Effector memory CD8-positive, alpha-beta T cell (primary cell): ENCODE measurements at places on chromosomes 13 and 19.
A peak's percentile ranks its signal among the peaks of the same experiment; 100 is the strongest.

GRCh38 chr13:20105161-20105689 is 55.6 kb downstream of the GJA3 start:
- H3K4me1 ChIP-seq, result peaks cover 2% of the 10 kb centered on the region
- no peak overlapping the region for H3K4me3 ChIP-seq
- H3K27me3 ChIP-seq, result peaks cover 56% of the 10 kb centered on the region

GRCh38 chr19:5292822-5293611 is 47.6 kb downstream of the PTPRS start:
- H3K27me3 ChIP-seq, result peaks cover 34% of the 10 kb centered on the region
- H3K4me1 ChIP-seq, result peaks cover 15% of the 10 kb centered on the region
- DNase-seq, result no peak
- no peak overlapping the region for H3K27ac ChIP-seq
- peaks cover 3% of the 10 kb centered on the region for H3K36me3 ChIP-seq
- peak overlapping the region; percentile 29 for H3K4me3 ChIP-seq

- peak; percentile 67 for DNase-seq
- no peaks in the 10 kb centered on the region for H3K27me3 ChIP-seq
- H3K4me3 ChIP-seq, result peak overlapping the region; percentile 1
Observed at GRCh38 chr13:21478881-21479808, 20.0 kb upstream of the ZDHHC20 start.

DNA sequence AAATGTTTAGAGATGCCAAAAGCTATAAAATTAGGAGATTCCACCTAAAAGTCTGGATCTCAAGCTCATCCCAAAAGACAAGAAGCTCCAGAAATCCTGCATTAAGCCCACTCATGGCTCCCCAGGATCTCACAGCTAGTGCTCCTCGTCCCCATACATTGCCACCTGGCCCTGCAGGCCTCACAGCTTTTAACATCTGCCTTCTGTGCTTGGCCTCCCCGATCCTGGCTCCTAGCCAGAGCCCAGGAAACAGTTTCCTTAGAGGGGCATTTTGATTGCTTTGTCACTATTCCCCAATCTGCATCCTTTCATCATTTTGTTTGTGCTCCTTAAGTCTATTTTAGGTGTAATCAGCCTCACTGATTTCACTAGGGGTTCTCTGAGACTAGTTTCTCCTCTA is 14.5 kb upstream of the DCT start:
- no peak overlapping the region for H3K4me3 ChIP-seq
- H3K27me3 ChIP-seq, result peaks cover 21% of the 10 kb centered on the region
- H3K4me1 ChIP-seq, result no peaks in the 10 kb centered on the region

DNA sequence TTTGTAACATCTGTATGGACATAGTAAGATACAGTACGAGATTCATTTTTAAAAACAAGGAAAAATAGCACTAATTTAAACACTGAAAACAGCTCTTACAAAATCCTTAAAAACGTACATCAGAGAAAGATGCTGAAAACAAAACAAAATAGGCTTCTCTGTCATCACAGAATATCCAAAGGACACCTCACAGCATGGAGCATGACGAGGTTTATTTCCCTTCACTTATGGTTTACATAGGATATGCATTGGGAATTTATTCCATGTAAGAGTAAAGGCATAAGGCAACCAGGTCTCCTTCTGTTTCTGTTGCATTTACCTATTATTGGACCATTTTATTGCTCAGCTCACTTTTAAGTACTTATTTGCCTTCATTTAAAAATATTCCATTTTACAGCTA is 3.0 kb downstream of the KCTD12 start:
- no peak for DNase-seq
- H3K27me3 ChIP-seq, result peaks cover 33% of the 10 kb centered on the region
- H3K4me3 ChIP-seq, result no peak overlapping the region
- H3K27ac ChIP-seq, result no peak overlapping the region
- no peaks in the 10 kb centered on the region for H3K36me3 ChIP-seq

GRCh38 chr19:49780861-49781260 is 14.1 kb downstream of the AP2A1 start:
- no peak for DNase-seq
- H3K27me3 ChIP-seq, result no peaks in the 10 kb centered on the region
- H3K27ac ChIP-seq, result peak overlapping the region; percentile 91
- H3K4me1 ChIP-seq, result peaks cover 25% of the 10 kb centered on the region
- H3K4me3 ChIP-seq, result no peak overlapping the region

- H3K36me3 ChIP-seq, result peaks cover 69% of the 10 kb centered on the region
- no peak for DNase-seq
- no peaks in the 10 kb centered on the region for H3K27me3 ChIP-seq
- peaks cover 9% of the 10 kb centered on the region for H3K4me1 ChIP-seq
- no peak overlapping the region for H3K27ac ChIP-seq
- no peak overlapping the region for H3K4me3 ChIP-seq
Observed at GRCh38 chr19:10135551-10136334, 16.0 kb upstream of the EIF3G start.

DNA sequence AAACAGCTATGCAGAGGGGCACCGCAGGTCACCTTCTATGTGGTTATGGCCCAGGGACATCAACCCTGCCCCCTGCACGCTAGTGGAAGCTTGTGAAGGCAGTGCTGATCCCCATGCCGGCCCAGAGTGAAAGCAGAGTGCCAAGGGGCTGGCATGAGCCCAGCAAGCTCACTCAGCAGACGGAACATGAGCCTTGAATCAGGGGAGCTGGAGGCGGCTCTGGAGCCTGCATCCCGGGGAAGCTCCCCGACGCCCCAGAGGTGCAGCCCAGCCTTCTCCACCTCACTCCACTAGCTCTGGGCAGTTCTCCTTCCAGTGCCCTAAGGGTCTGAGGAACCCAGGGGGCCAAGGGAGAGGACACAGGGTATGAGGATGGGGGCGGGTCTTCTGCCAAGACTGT is 19.0 kb upstream of the ISYNA1 start:
- DNase-seq, result no peak
- peaks cover 93% of the 10 kb centered on the region for H3K36me3 ChIP-seq
- H3K4me1 ChIP-seq, result peaks cover 15% of the 10 kb centered on the region
- H3K27me3 ChIP-seq, result no peaks in the 10 kb centered on the region
- H3K4me3 ChIP-seq, result no peak overlapping the region

GRCh38 chr13:33971562-33971819 is 153.5 kb downstream of the RFC3 start:
- DNase-seq, result no peak
- no peak overlapping the region for H3K27ac ChIP-seq
- no peaks in the 10 kb centered on the region for H3K27me3 ChIP-seq
- H3K4me1 ChIP-seq, result no peaks in the 10 kb centered on the region

DNA sequence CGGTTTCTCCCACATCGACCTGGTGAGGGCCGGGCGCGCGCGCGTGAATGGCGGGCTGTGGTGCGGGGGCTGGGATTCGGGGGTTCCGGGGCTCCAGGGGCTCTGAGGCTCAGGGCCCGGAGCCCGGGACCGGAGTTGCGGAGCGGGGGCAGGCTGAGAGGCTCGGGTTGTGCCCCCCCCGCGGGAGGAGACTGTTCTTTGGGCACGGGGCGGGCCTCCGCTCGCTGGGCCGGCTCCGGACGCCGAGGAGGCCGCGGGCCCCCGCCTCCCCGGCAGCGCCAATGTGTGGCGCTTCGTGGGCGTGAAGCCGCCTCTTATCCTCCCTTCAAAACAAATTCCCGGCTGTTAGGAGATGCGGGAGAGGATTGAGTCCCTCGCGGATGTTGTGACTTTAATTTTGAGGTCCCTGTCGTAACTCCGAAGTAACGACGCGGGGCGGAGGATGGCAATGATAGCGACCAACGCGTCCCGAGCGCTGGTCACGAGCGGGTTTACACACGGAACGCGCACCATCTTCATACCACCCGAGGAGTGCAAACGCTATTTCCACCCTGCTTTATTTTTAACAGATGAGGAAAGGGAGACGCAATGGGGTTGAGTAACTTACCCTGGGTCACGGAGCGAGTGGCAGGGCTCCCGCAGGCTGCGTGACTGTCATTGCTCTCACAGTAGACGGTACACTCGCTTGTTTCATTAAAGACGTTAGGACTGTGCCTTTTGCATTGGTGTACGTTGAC is 536 bp downstream of the UBA2 start:
- no peaks in the 10 kb centered on the region for H3K27me3 ChIP-seq
- peaks cover 18% of the 10 kb centered on the region for H3K4me1 ChIP-seq
- H3K27ac ChIP-seq, result peak overlapping the region; percentile 90
- no peak for DNase-seq

GRCh38 chr13:111046590-111047141 is 68.4 kb upstream of the ARHGEF7 start:
- H3K4me1 ChIP-seq, result no peaks in the 10 kb centered on the region
- H3K27ac ChIP-seq, result no peak overlapping the region
- H3K36me3 ChIP-seq, result no peaks in the 10 kb centered on the region
- H3K27me3 ChIP-seq, result peaks cover 35% of the 10 kb centered on the region
- DNase-seq, result no peak
- H3K4me3 ChIP-seq, result no peak overlapping the region

GRCh38 chr19:15588265-15588664 is 26.8 kb upstream of the CYP4F8 start:
- peaks cover 8% of the 10 kb centered on the region for H3K4me1 ChIP-seq
- no peaks in the 10 kb centered on the region for H3K36me3 ChIP-seq
- H3K27me3 ChIP-seq, result peaks cover 74% of the 10 kb centered on the region
- no peak overlapping the region for H3K27ac ChIP-seq
- H3K4me3 ChIP-seq, result no peak overlapping the region

DNA sequence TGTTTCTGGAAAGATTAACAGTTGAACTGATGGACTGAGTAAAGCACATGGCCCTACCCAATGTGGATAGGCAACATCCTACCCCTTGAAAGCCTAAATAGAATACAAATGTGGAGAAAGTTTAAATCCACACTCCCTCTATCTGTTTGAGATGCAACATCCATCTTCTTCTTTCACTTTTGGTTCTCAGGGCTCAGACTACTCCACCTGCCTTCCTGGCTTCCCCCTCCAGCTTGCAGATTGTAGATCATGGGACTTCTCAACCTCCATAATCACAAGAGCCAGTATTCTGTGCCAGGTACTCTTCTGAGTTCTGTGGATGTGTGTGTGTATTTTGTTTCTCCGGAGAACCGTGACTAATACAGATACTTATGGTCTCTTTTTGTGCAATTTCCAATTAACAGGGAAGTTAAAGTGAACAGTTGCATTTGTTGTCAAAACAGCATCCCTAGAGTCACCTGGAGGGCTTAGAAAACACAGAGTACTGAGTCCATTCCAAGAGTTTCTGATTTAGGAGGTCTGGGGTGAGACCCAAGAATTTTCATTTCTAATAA is 590.3 kb upstream of the MIR17HG start:
- H3K27me3 ChIP-seq, result no peaks in the 10 kb centered on the region
- no peak for DNase-seq
- no peak overlapping the region for H3K4me3 ChIP-seq
- no peak overlapping the region for H3K27ac ChIP-seq
- no peaks in the 10 kb centered on the region for H3K4me1 ChIP-seq
- no peaks in the 10 kb centered on the region for H3K36me3 ChIP-seq

GRCh38 chr13:33144358-33144784 is 128.1 kb downstream of the KL start:
- H3K4me3 ChIP-seq, result no peak overlapping the region
- H3K4me1 ChIP-seq, result no peaks in the 10 kb centered on the region
- H3K36me3 ChIP-seq, result no peaks in the 10 kb centered on the region
- peaks cover 13% of the 10 kb centered on the region for H3K27me3 ChIP-seq

DNA sequence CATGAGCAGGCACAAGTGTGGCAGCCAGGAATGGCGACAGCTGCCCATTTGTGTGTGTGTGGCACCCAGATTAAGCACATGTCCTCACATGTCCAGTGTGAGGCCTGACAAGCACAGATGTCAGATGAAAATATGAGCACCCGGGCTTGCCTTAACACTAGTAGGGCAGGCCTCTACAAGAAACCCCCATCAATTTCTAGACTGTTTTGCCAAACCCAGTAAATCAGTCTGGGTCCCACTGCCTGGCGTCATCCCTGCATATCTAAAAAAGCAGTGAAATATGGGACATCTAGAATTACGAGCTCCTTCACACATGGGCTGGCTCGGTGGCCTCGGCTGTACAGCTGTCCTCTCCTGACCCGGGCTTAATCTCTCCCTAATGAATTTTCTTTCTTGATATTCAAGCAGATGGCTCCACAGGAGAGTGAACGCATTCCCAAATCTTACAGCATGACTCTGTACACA is 432.7 kb downstream of the FOXO1 start:
- H3K4me3 ChIP-seq, result no peak overlapping the region
- H3K27me3 ChIP-seq, result no peaks in the 10 kb centered on the region
- peaks cover 5% of the 10 kb centered on the region for H3K4me1 ChIP-seq
- H3K36me3 ChIP-seq, result no peaks in the 10 kb centered on the region

- H3K27me3 ChIP-seq, result peaks cover 21% of the 10 kb centered on the region
- no peak overlapping the region for H3K27ac ChIP-seq
- DNase-seq, result no peak
- no peaks in the 10 kb centered on the region for H3K4me1 ChIP-seq
- no peak overlapping the region for H3K4me3 ChIP-seq
- H3K36me3 ChIP-seq, result no peaks in the 10 kb centered on the region
Observed at GRCh38 chr13:113660066-113660465, 2.1 kb upstream of the ATP4B start.

- H3K4me1 ChIP-seq, result peaks cover 49% of the 10 kb centered on the region
- H3K36me3 ChIP-seq, result peaks cover 76% of the 10 kb centered on the region
- peak overlapping the region; percentile 87 for H3K4me3 ChIP-seq
Observed at GRCh38 chr19:39413272-39413910, 922 bp downstream of the PLEKHG2 start.

GRCh38 chr13:45119469-45119990 is 780 bp upstream of the GTF2F2 start:
- no peaks in the 10 kb centered on the region for H3K27me3 ChIP-seq
- H3K4me3 ChIP-seq, result no peak overlapping the region
- peak; percentile 63 for DNase-seq
- no peaks in the 10 kb centered on the region for H3K36me3 ChIP-seq
- H3K27ac ChIP-seq, result no peak overlapping the region

GRCh38 chr19:11894851-11895250 is 7.3 kb downstream of the ZNF69 start:
- peaks cover 13% of the 10 kb centered on the region for H3K27me3 ChIP-seq
- H3K27ac ChIP-seq, result no peak overlapping the region
- H3K4me1 ChIP-seq, result peaks cover 3% of the 10 kb centered on the region
- H3K36me3 ChIP-seq, result peaks cover 9% of the 10 kb centered on the region
- DNase-seq, result no peak

DNA sequence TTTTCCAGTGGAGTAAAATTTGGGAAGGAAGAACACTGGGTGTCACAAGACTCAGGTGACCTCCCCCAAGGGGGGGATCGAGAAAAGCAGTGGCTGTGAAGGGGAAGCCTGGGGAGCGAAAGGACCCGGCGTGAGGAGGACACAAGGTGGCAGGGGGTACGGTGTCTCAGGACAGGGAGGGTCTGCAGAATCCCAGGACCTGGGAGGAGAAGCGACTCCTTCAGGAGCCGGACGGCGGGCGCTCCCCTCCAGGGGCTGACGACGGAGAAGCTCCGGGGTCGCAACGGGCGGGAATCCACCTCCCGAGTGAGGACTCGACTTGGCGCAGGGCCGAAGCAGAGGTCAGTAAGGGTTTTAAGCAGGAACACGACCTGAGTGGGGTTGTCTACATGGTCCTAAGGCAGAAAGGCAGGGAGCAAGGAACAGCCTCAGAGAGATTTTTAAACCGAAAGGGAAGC is 529 bp downstream of the ZNF836 start:
- peaks cover 17% of the 10 kb centered on the region for H3K4me1 ChIP-seq
- peak overlapping the region; percentile 95 for H3K27ac ChIP-seq
- H3K27me3 ChIP-seq, result no peaks in the 10 kb centered on the region
- peaks cover 34% of the 10 kb centered on the region for H3K36me3 ChIP-seq
- peak overlapping the region; percentile 91 for H3K4me3 ChIP-seq
- no peak for DNase-seq
